ENCODE measurements at places on chromosomes 7 and 10.

- no peak for DNase-seq
Measured at GRCh38 chr10:58023341-58024073, 244.2 kb downstream of the IPMK start.

GRCh38 chr7:122768827-122769226, 66.1 kb upstream of the RNF148 start:
- no peak for DNase-seq

GRCh38 chr10:114811862-114812261, 9.7 kb upstream of the FHIP2A start:
- DNase-seq: no peak

GRCh38 chr7:33108554-33109004, 625 bp downstream of the RP9 start:
- peak; percentile 15 for DNase-seq
